ENCODE measurements at places on chromosomes 3 and 15. TPM values are rescaled to one million over a fixed set of nuclear protein-coding genes. Genes with fewer than 3 reads are reported as not detected.

GRCh38 chr15:67186688-67187087 is 67.8 kb downstream of the AAGAB start:
- DNase-seq: no peak

GRCh38 chr3:75262661-75263060 is 401.5 kb upstream of the FRG2C start:
- DNase-seq: no peak

RAD18 gene
- 44.5 TPM for total RNA-seq

DNA sequence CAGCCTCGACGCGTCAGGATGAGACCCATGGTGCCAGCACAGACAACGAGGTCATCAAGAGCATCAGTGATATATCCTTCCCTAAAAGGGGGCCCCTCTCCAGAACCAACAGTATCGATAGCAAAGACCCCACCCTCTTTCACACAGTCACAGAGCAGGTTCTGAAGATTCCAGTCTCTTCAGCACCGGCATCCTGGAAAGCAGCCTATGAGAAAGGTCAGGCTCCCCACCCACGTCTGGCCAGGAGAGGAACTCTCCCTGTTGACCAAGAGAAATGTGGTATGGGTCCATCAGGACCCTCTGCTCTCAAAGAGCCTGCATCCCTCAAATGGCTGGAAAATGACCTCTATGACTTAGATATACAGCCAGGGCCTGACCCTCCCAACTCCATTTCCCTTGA is 11.6 kb downstream of the ANKRD34C start:
- no peak for DNase-seq

GRCh38 chr15:50017522-50017921 is 101.5 kb downstream of the ATP8B4 start:
- DNase-seq: no peak

KNL1 gene
- 34.1 TPM for total RNA-seq

PPP2R3A gene
- 0.53 TPM for total RNA-seq

- peak; percentile 63 for DNase-seq
These were observed 68.1 kb downstream of the SLC6A1 start for GRCh38 chr3:11060500-11061251.

PPP1R14D gene
- not detected for total RNA-seq

GRCh38 chr3:72727172-72727571 is 121.1 kb downstream of the SHQ1 start:
- no peak for DNase-seq

POPDC2 gene
- 6.6 TPM for total RNA-seq

GRCh38 chr3:78183906-78184599 is 1144.2 kb downstream of the ROBO2 start:
- no peak for DNase-seq

- no peak for DNase-seq
These were observed 71.3 kb upstream of the SLCO3A1 start for GRCh38 chr15:91782221-91782620.

DNA sequence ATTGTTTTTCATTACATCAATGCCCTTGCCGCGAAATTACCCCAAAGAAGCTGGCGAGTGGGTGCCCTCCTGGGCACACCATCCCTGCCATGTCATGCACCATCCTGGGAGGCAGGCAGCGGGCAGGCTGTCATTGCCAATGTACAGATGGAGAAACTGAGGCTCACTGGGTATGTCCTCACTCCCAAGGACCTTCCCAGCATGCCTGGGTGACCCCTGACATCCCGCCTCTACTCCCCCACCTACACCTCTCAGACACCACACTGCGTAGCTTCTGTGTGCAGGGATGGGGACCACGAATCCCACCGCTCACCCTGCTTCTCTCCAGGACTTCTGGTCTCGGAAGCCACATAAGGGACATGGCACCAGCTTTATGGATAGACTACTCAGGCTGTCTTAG is 41.0 kb upstream of the SLC41A3 start:
- no peak for DNase-seq

CCR2 gene
- not detected for total RNA-seq

- DNase-seq: no peak
These were observed 9.7 kb upstream of the RAB6B start for GRCh38 chr3:133905376-133905775.

DNA sequence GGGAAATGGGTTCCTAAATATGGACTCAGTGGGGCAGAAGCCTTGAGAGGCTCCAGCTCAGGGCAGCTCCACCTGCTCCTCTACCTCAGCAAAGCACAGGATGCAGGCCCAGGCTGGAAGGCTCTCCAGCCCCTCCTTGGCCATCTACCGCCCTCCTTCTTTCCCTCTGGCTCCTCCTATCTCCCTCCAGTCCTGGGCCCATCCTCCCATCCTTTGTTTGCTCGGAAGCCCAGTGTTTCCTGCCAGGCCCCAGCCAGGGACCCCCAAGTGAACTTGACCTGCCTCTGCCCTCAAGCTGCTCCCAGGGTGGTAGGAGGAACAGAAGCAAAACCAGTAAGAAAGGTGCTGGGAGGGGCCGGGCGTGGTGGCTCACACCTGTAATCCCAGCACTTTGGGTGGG is 20.1 kb downstream of the MAPKAPK3 start:
- DNase-seq: no peak

- DNase-seq: no peak
These were observed 4.0 kb upstream of the CCR1 start for GRCh38 chr3:46212101-46212500.

GRCh38 chr3:129618901-129619671 is 12.6 kb upstream of the PLXND1 start:
- DNase-seq: no peak

GRCh38 chr3:56955492-56956111 is 104.9 kb upstream of the SPATA12 start:
- DNase-seq: no peak

DNA sequence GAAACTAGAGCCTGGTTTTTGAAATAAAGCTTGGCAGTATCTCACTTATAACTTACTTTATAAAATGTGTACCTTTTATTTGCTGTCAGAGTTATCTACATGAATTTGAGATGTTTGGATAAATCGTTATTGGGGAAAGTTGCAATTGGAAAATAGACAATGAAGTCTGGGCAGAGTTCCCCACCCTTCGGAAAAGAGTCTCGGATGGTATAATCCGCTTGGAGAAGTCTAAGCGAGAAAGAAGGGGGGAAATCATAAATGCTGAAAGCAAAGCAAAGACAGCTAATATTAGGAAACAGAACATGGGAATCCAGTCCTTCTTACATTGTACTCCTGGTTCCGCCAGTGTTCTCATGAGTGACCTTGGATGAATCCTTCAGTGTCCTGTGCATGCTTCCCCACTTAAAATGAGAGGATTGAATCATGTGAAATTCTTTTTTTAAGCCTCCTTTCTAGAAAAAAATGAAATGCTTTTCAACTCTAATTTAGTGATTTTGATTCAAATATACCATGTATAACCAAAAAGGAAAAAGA is 162.4 kb downstream of the ATG7 start:
- no peak for DNase-seq

OGG1 gene
- 33.4 TPM for total RNA-seq

LDHAL6B gene
- total RNA-seq: not detected

TMCC1 gene
- 16.7 TPM for total RNA-seq

DNA sequence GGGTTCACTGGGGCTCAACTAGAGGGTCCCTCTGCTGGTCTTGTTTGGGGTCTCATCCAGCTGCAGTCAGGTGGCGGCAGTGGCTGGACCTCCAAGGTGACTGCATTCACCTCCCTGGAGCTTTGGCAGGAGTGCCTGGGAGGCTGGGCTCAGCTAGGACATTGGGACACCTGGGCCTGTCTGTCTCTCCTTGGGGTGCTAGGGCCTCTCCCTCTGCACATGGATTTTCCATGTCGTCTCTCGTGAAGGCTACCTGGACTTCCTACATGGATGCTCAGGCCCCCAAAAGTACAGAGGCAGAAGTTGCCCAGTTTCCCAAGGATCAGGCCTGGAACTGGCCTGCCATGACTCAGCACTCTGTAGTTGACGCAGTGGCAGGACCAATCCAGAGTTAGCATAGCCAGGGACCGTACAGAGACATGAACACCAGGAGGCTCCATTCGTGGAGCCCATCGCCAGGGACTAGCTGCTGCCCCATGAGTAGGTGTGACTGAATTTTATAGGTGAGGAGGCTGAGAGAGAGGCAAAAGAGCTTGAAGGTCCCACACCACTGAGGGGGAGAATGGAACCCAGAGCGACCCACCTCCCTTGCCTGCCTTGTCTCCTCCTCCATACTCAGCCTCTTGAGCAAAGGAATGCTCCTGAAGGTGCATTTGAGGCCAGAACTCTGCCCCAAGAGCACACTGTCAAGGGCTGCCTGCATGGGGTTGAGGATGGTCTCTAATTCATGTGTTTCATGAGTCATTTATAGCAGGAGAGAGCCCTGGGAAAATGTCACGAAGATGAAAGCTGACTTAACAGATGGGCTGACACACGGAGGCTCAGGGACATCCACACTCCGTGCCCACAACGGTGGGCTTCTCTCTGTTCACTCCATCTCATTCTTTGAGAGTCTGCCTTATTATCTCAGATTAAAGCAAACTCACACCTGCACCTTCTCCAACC is 13.0 kb upstream of the ALDH1A3 start:
- no peak for DNase-seq

DNA sequence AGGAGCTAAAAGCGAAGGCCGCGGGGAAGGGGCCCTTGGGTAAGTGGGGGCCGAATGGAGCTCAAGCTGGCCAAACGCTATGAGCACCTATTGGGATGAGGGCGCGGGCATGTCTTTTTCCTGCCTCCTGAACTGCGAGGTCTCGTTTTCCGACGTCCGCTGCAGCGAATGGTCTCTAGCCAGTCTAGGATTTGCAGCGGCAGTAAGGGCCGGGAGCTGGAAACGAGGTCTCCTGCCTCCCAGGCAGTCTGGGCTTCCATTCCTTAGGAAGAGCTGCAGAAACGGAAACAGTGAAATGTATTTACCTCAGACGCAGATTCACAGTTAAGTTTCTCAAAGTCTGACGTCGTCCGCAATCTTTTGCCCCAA is 517 bp downstream of the TMA7 start:
- peak; percentile 20 for DNase-seq

SNTN gene
- total RNA-seq: not detected

IL17RC gene
- total RNA-seq: 0.41 TPM

GRCh38 chr3:111151438-111151837 is 79.8 kb downstream of the NECTIN3 start:
- DNase-seq: no peak

DNA sequence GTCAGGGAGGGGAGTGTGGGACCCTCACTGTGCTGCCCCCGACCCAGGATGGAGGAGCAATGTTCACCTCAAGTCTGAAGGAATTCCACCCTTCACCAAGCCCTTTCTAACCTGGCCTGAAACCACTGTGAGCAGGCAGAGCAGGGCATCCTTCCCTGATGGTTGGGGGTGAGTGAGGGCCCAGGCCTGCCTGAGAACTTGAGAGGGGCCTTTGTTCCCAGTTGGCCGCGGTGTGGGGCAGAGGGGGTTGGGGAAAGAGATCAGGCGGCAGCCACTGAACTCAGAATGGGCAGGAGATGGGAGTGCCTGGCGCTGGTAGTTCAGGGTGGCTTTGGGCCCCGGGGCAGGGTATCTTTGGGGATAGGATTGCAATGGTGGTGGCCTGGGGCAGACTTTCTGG is 103.5 kb upstream of the RPL32 start:
- no peak for DNase-seq

DNA sequence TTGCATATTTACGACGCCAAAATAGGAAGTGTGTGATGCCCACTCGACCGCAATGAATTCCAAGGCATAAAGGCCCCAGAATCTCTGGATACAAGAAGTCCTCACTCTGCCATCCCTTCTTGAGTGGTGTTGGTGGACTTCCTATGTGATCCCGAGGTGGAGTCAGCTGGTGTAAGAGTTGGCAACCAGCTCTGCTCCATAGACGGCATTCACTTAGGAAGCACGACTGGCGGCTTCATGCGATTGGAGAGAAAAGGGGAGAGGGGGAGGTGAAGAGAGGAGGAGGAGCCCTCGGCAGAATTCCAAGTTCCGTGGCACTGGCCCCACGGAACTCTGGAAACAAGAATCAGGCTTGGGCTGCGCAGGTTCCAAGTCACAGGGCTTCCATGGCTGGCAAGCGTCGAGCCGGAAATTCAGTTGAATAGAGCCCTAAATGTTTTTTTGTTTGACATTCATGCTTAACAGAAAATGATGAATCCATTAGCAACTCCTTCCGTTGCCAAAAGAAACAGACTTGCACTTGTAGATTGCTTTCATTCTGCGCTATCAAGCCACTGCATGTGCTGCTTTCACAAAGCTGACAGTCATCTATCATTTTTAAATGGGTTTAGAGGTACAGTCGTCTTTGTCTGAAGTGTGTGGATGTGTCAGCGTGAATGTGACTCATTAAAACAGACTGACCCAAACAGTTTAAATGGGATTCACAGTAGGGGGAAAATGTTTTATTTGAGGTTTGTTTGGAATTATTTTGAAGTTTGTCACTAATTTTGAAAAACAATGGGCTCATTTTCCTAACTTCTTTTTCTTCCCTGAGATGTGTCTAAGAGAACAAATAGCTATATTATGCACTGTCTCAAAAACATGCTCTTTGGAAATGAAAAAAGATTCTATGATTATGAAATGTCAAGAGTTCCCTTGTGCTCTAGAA is 428.3 kb upstream of the ATP11B start:
- DNase-seq: no peak

DNA sequence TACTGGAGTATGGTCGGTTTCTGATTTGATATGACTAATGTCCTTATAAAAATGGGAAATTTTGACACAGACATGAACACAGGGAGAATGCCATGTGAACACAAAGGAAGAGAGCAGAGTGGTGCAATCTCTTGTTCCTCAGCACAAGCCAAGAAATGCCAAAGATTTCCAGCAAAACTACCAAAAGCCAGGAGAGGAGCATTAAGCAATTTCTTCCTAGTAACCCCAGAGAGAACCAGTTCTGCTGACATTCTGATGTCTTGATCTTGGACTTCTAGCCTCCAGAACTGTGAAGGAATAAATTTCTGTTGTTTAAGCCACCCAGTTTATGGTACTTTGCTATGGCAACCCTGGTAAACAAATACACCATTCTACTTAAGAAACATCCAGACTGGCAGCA is 227.8 kb upstream of the MRPL3 start:
- DNase-seq: no peak

DNA sequence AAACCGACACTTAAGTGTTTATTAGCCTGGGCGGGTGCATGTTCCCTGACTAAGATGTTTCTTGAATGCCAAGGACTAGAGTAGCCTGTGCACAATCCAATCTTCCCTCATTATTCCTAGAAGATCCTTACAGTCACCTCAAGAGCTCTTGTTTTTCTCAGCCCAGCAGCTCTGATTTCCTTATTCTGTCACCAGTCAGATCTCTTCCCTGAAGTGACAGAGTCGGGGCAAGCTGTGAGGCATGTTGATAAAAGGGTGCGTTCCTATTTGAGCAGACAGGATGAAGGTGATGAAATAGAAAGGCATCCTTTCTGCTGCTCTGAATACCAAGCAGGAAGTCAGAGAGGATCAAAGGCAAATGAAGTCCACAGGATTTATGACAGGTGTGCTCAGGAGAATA is 125.6 kb upstream of the MCTP2 start:
- no peak for DNase-seq

GRCh38 chr3:71421820-71422566 is 161.5 kb downstream of the FOXP1 start:
- DNase-seq: peak; percentile 68

DNA sequence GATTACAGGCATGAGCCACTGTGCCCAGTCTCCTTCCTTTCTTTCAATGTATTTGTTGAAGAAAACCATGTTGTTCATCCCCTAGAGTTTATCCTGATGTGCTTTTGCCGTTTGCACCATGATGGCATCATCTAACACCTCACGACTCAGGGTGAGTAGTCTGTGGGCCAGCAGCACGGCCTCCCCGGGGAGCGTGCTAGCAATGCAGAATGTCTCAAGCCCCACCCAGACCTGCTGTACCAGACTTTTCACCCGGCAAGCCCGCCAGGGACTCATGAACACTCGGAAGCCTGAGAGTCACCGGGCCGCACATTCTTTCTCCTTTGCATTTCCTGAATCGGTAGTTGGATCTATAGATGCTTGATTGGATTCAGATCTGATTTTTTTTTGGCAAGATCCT is 64.6 kb downstream of the RPN1 start:
- no peak for DNase-seq

Data from activated T-cell treated with anti-CD3 and anti-CD28 coated beads, Interleukin-2, amount 50 U/mL, for 72 hours (primary cell).